Omental fat pad (tissue), 4 donors: ENCODE measurements at places on chromosomes 11 and 22. TPM values are rescaled to one million over a fixed set of nuclear protein-coding genes. Genes with fewer than 3 reads are reported as not detected.

The IGSF9B gene
- 2.0 TPM for total RNA-seq

- DNase-seq = no peak
These were observed 85.8 kb upstream of the SC5D start for GRCh38 chr11:121206810-121207209.

DNA sequence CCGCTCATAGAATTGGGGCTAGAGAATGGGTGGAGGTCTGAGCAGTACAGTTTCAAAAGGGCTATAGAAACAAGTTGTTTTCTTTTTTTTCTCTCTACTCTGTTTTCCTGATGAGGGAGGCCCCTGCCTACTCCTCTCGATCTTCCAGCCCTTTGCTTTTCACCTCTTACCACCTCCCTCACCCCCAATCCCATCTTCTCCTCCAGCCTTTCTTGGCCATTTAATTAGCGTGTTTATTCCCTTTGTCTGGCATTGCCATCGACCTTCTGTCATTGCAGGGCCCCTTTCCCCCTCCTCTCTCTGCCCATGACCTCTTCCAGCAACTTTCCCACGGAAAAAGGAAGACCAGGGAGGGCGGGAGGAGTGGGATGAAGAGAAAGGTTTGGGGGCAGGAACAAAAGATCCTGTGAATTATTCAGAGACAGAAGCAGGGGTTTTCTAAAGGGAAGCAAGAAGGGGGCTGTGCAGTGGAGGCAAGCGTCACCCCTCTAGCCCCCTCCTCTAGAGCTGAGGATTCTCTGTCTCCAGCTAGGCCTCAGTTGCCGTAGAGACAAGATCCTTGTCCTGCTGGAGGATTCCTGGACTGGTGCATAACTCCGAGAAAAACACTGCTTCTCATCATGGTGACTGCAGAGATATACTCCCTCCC is 12.9 kb downstream of the DTX4 start:
- DNase-seq = no peak

- DNase-seq = no peak
These were observed 87.1 kb downstream of the PRR5L start for GRCh38 chr11:36383195-36383594.

- no peak for DNase-seq
These were observed 654.3 kb downstream of the NTM start for GRCh38 chr11:132024587-132025295.
